ENCODE measurements at places on chromosomes 2 and 18.

DNA sequence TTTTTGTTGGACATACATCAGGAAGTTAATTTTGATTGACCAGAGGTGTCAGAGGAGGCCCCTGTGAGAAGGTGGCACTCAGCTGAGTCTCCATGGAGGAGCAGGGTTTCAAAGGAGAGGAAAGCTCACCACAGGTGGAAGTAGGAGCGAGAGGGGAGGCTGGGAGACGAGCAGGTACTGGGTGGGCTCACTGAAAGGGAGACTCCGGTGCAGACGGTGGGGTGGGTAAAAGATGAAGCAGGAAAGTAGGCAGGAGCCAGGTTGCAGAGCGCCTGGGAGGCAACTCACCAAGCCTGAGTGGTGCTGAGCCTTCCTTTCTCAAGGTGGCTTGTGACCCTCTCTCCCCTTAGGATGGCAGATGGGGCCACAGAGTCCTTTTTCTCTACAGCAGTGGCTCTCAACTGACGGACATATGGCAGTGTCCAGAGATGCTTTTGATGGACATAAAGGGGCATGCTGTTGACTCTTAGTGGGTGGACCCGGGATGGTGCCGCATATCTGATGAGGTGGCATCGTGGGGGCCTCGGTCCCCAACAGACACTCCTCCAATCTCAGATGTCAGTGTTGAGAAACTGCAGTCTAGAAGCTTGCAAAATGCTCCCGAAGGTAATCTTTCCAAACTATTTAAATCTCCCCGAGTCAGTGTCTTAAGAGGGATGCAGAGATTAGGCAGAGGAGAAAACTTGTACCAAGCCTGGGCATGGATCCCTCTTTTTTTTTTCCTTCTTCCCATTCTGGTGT lies 64.0 kb downstream of the LPIN1 start:
- no peak for DNase-seq

- DNase-seq, result no peak
These were observed 192.1 kb upstream of the CXCR4 start for GRCh38 chr2:136310005-136310495.

DNA sequence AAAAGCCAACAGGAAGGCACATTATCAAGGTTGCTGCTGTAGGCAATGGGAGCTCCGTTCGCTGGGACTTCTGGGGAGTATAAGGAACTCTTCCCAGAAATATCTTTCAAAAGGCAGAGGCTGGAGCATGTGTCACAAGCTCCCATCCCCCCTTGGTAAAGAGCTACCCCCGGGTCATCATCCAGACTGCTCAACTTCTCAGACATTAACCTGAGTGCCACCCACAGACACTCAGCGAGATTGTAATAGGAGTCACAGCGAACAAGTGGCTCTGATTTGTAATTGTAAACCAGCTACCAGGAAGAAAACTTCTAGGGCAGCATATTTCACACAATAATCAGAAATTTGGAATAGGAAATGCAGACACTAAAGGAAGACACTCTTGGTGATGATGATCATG lies 290.2 kb upstream of the PARD3B start:
- no peak for DNase-seq

- DNase-seq, result no peak
These were observed 144.7 kb downstream of the PMAIP1 start for GRCh38 chr18:60044290-60045006.

DNA sequence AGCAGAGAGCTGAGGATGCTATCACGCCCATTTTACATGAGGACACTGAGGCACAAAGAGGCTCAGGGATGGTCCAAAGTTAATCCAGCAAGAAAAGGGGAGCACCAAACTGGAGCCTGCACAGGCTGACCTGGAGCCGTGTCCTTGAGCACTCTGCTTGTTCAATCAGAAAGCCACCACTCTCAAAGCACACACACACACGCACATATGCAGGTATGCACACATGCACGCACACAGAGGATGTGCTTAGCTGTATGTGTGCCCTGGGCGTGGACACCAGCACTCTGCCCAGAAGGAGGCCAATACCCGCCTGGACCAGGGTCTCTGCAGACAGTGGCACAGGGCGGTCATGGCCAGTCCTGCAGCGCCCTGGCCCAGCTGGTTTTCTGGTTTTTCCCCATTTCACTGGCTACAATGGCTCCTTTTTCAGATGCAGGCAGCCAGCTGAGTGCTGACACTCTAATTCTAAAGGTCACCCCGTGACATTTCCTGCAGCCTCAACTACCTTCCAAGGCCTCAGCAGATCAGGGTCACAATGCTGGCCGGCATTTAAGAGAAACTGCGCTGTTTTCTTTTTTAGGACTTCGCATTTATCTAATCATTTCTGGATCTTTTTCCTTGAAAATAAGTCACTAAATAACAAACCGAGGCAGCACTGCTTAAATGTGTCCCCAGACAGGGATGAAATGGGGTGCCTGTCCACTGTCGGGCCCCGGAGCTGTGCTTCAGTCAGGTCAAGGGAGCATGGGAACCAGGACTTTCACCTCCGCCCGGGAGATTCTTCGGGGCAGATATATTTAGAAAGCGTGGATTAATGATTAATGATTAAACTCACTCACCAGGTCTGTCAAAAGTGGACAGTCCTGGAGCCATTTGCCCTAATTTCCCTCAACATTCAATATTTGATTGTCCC lies 104.5 kb downstream of the HDAC4 start:
- no peak for DNase-seq

- DNase-seq, result no peak
These were observed 19.2 kb downstream of the SERPINB4 start for GRCh38 chr18:63624863-63625262.

DNA sequence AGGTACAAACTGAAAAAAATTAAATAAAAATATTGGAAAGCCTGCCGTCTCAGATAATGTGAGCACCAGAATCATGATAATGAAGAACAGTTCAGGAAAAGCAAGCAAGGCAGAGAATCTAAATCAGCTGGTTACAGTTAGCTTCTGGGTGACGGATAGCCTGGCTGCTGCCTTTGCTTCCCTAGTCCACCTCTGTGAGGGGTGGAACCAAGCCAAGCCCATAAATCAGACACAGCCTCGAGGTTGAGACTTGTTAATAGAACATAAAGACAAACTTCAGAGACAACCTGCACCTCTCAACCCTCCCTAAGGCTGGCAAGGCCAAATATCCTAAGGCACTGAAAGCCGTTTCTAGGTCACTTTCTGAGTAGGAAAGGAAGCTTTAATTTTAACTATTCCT lies 334.7 kb upstream of the SLC39A10 start:
- no peak for DNase-seq

DNA sequence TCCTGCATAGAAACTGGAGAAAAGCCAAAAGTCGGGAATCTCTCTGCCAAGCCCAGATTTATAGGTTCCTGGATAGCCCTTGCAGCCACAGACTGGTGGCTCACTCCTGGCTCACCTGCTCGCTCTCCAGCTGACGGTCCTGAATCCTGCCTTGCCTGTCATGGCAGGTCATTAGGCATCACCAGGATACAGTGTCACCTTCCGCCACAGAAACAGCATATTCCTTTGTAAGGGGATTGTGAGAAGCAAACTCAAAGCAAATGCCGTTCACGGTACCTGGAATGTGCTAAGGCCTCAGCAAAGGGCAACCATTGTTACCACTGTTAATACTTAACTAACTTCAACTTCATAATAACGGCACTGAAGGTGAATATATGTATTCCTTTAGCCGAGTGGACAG lies 57.1 kb upstream of the GPR45 start:
- no peak for DNase-seq

DNA sequence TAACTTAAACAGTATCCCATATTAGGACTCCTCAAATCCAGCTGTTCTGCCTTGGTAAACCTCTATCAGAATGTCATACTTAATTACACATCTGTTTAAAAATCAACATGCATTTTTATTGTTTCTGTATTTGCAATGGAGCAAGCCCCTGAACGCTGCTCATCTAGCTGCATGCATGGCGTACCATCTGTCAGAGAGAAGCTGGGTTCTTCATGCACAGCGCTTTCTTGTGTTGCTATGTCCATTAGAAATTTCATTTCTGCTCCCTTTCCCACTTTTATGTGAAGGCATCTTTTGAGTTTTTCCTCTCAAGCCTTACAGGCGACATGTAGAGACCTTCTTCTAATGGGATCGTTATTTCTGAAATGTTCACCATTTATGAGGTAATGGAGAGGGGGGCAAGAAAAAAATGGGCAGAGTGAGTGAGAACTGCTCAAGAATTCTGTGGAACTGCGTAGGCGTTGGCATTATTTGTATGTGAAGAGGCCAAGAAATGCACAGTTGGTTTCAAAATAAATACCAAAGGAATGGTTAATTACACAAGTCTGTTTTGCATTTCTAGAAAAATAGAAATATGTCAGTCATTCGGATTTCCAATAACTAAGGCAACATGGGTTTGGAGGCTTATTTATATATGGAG lies 31.6 kb downstream of the INSIG2 start:
- no peak for DNase-seq

- no peak for DNase-seq
These were observed 163.6 kb downstream of the NAPG start for GRCh38 chr18:10689236-10690034.

Data from stimulated activated CD4-positive, alpha-beta T cell treated with anti-CD3 and anti-CD28 coated beads, TNF-alpha, amount 100 ng/mL, for 1 hour (primary cell).